ENCODE measurements at places on chromosomes 1 and 21. TPM values are rescaled to one million over a fixed set of nuclear protein-coding genes. Genes with fewer than 3 reads are reported as not detected.
A peak's percentile ranks its signal among the peaks of the same experiment; 100 is the strongest.

Gene TEX38
- total RNA-seq, result not detected

DNA sequence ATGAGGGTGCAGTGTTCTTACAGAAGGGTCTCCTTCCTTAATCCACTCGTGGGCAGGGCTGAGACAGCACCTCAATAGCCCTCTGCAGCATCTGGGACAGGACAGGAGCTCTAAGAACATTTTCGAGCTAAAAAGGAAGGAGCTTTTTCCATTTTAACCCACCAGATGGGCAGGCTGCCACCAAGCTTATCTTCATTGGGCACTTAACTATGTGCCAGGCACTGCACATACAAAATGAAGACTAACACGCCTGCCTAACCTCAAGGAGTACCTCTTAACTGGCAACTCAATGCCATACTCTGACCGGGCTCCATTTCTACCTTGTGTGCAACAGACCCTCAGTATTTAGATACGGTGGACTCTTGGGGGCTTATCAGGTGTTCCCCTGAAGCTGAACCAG is 48.2 kb downstream of the SSBP3 start:
- no peak for DNase-seq

Gene MYOM3
- 2.5 TPM for total RNA-seq

DNA sequence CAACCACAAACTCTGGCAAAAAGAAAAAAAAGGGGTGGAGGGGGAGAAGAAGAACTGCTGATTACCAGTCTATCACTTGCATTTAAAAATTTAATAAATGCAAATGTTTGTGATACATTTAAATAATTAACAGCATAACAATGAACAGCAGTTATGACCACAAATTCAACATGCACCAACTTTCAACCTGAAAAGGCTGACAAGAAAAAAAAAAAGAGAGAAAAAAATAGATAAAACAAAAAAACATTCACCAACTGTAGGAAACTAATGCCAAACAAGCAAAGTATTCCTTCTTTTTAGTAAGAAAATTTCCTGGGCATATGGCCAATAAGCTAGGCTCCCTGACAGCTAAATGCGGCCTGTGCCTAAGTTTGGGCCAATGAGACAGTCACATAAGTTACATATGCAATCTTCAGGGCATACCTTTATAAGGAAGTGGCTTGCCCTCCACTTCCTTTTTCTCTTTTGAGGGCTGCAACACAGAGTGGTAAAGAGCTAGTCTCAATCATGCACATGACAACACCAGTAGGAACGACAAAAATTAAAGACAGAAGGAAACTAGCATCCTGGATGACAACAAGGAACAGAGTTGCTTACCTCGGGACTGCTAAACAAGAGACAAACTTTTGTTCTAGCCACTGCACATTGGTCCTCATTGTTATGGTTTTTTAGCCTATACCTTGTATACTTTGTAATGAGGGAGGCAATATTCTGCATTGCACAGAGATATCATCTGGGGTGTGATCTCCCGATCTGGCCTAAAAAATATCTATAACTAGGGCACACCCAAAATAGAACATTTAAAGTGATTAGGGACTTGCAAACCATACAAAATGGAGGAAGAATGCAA is 24.2 kb upstream of the PHTF1 start:
- DNase-seq, result no peak

DNA sequence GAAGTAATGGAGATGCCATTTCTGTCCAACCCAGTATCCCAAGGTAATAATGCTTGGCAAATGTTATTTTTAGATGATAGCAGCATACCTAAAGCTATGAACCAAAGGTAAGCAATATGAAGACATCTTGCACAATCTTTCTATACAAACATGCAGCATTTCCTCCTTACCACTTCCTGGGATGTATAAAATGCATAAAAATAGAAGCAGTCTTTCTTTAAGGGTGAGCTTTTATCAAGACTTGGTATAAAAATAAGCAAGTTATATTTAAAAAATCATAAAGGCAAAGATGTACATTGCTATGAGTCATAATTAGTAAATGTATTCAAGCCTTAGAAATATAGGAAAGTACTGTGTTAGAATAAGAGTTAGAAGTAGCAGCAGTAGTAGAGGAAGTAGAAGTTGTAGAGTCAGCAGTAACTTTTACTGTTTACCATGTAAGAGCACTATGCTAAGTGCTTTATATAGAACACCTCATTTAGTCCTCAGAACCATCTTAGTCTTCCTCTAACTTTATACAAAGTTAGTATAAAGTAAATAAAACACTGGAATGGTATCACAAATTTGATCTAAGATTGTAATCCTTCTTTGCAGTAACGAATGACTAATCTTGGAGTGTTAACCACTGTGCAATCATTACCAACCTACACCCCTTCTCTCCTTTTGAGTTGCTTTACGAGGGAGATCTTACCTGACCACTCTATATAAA is 371.3 kb downstream of the VAV3 start:
- DNase-seq, result no peak

DNA sequence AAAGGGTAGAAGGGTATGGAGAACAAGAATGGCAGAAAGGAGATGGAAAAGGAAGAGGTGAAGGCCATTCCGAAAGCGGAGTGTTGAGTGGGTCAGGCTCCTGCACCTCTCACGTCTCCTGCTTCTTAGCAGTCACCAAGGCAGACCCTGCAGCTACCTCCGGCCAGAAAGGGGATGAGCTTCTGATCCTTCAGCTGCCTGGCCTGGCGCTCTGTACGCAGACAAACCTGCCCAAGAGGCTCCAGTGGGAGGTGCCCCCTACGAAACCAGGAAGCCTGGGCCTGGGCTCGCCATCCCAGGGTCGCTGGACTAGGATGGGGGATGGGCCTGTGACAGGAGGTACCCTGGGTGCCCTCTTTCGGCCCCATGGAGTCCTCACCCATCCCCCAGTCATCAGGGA is 3.0 kb downstream of the GPR61 start:
- no peak for DNase-seq

DNA sequence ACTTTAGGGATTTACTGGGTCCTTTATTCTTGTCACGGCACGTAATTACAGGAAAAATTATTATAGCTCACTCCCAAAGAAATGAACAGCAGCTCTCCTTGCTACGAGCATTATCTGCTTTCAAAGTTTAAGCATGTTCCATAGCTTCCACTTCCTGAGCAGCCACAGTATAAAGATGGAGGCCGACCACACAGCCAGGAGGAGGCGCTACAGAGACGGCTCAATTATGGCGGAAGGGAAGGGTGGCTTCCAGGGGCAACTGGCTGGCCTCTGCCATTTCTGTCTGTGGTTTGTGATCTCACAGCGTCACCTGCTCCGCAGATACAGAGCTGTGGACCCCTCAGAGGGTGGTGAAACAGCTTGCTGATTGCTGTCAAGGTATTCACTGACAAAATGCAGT is 212.3 kb upstream of the GREM2 start:
- no peak for DNase-seq

Gene ITSN1
- 31.1 TPM for total RNA-seq

DNA sequence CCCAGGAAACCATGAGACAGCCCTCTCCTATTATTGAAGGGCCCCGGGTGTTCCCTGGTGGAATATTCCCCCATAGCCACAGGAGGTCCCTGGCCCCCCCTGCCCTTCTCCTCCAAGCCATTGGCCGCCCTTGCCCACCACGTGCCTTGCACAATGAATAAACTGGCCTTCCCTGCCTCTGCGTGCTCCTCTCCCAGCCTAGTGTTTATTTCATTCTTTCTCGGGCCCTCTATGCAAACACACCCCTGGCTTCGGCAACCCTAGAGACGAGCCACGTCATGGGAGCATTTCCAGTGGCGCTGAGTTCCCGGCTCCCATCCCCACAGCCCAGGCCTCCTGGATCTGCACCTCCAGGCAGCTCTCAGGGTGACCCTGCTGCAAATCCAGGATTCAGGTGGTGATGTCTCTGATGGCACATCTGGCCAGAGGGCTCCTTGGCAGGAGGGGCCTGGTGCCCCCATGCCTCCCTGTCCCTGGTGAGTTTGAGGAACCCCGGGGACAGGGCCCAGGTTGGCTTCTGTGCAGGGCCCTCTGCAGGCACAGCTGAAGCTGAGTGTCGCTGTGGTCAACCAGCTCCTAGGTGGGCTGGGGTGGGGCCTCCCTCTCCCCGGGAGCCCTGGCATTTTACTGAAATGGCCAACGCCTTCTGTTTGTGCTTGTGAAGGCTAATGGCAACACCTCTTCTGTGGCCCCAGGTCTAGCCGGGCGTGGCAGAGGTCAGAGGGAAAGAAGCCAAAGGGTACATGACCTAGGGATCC is 6.2 kb downstream of the KRTAP10-12 start:
- peak; percentile 91 for DNase-seq

Gene SLAMF7
- 0.52 TPM for total RNA-seq

DNA sequence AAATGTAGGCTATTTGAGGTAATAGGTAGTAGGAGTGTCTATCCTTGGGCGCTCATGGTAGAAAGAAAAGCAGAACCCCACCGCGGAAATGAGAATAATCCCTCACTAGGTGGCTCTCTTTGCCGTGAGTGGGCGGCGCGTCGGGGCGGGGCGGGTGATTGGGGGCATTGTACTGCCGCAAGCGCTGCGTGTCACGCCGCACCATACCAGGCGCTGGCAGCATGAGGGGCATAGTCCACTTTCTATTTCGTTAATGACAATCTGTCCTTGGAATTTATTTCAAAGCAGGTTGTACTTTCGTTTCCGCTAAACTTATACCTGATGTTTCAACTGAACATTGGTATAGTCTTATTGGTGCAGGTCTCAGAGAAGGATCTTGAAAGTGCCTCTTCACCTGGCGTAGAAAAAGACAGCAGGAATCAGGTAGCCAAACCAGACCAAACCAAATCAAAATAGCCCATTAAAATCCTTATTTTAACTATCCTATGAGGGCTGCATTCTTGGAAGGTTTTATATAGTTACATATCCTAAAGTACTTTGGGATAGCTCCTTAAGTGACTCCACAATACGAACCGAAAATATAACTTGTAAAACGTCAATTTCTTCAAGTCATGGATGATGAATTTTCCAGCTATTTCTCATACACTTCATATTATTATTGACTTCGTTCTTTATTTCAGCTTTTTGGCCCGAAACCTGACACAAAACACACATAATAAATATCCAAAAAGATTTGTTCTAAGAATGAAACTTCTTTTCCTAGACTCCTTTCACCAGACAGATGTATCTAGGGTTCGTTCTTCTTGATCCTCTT is 1.9 kb upstream of the SMG7 start:
- peak; percentile 95 for DNase-seq

Gene THEMIS2
- 19.8 TPM for total RNA-seq

DNA sequence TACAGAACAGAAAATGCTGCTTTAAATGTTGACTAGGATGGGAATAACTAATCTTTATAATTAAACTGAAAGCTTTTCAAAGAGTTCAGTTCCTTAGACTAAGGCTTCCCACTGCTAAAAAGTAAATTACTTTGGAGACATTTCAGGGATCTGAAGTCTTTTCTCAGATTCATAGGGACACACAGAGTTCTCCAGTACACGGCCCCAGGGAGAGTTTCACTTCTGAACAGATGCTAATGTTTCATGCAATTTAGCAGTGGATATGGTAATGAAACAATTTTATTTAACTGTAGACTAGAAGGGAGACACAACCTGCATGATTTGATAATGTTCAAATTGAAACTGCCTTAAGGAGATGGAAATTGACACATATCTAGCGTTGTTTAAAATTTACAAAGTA is 1282.6 kb downstream of the NCAM2 start:
- DNase-seq, result no peak

DNA sequence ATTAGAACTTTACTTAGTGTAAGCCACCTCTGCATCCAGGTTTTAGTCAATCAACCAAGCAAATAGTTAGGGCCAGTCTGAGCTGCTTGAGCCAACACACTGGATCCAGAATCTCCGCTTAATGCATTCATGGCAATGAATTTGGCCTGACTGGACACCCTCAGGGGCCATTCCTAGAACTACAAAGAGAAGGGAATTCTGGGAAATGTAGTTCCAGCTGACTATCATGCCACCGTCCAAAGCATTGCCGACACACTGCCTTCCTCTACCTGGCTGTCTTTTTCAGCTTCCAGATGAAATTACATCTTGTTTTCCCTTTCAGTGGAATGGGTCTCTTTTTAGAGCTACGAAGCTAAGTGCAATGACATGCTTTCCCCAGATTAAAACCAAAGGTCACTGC is 163.0 kb upstream of the IGSF21 start:
- no peak for DNase-seq

Gene IL19
- not detected for total RNA-seq

Gene LENEP
- not detected for total RNA-seq

DNA sequence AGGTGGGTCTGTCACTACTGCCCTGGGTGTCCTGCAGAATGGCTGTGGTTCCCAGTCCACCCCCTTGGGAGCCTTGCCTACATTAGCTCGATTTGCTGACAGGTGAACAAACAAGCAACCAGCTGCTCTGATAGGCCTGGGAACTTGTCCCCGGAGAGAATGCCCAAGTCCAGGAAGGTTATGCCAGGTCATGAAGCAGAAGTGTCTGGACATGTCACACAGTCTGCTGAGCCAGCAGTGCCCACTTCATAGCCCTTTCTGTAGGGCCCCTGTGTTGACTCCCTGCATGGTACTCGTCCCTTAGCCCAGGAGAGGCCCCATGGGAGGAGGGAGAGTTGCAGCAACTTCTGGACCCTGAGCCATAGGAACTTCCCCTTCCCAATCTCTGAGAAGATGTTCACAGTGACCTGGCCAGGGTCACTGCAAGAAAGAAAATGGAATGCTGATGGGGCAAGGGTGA is 31.0 kb downstream of the UCK2 start:
- no peak for DNase-seq

- no peak for DNase-seq
These were observed 346.2 kb upstream of the LYPLAL1 start for GRCh38 chr1:218827486-218827885.

DNA sequence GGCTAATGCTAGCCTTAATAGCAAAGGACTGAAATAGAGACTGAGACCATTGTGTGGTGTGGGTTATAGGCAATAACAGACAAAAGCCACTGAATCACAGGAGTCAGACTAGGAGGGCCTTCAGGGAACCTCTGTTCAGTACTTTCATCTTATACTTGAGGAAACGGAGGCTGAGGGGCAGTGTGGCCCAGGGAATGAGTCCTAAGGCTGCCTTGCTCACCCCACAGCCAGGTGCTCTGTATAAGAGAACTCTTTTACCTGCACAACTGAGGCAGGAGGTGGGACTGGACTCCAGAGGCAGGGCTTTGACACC is 2.7 kb downstream of the SMPDL3B start:
- no peak for DNase-seq

Gene ANKRD65
- total RNA-seq, result 9.3 TPM

DNA sequence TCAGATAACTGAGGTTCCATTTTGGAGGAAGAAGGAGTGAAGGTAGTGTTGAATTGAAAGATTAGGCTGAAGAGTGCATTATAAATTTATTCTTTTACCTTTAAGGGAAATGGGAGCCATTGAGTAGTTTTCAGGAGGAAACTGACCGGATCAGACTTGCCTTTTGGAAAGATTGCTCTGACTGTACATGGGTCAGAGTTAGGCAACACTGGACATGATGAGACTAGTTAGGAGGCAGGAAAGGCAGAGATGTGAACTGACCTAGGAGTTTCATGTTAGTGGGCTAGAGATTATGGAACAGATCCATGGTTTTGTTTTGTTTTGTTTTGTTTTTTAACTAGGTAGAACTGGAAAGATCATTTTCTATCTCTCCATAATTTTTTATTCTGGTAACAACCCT is 78.2 kb downstream of the SNX7 start:
- DNase-seq, result no peak

Gene RGSL1
- total RNA-seq, result not detected

Measured in esophagus muscularis mucosa (tissue), 4 donors.